ENCODE measurements at places on chromosomes 12 and 14.

GRCh38 chr12:97425802-97426491 is 36.7 kb upstream of the RMST start:
- DNase-seq, result no peak

DNA sequence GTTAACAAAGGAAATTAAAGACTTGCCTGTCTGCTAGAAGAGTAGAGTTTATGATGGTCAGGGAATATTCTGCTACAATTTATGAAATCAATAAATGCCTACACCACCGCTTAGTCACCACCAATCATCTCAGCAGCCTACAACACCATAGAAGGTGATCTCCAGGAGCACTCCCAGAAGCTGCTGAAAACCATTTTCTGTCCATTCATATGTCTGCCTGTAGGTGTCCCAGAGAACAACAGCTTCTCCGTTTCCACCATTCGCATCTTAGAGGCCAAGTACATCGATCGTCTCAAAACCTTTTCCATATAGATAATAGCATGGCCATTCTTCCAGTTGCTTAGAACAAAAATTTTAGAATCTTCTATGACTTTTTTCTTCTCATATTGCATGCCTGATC is 303.4 kb downstream of the KCNC2 start:
- peak; percentile 18 for DNase-seq

DNA sequence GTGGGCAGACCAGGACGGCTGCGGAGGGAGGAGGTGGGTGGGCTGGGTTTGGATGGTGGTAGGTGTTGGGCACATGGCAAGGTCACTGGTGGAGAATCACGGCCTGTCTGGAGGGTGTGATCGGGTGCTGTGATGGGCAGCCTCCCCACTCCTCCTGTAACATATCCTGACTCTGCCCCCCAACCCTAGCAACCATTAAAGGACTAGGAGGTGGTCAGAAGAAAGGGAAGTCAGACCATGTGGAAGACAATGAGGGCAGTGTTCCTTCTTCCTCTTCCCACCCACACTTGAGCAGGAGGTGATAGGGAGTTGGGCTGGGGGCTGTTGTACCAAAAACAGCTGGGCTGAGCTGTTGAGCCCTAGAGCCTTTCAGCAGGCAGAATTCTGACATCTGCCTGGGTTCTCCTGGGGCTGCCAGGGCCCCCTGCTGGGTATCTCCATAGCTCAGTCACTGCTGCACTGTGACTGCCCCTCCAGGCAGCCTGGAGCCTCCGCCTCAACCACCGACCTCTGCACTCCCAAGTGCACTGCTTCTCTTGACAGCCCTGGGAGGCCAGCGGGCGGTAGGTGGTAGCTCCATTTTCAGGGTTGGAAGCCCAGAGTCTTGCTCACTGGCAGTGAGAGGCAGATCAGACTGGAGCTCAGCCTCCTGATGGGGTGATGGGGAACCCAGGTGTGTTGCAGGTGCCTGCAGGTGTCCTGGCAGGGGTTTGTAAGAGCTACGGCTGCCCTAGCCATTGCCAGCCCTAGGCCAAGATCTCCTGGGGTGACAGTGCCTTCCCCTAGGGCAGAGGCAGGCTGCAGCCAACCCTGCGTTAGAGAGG is 15.4 kb downstream of the VASH1 start:
- DNase-seq, result no peak

DNA sequence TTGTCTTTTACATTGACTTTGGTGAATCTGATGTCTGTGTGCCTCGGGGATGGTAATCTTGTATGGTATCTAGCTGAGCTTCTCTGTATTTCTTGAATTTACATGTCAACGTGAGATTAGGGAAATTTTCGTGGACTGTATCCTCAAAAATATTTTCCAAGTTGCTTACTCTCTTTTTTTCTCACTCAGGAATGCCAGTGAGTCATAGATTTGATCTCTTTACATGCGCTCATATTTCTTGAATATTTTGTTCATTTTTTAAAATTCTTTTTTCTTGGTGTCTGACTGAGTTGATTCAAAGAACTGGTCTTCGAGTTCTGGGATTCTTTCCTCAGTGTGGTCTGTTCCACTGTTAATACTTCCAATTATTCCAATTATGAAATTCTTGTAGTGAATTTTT is 207.7 kb downstream of the RAD51B start:
- no peak for DNase-seq

DNA sequence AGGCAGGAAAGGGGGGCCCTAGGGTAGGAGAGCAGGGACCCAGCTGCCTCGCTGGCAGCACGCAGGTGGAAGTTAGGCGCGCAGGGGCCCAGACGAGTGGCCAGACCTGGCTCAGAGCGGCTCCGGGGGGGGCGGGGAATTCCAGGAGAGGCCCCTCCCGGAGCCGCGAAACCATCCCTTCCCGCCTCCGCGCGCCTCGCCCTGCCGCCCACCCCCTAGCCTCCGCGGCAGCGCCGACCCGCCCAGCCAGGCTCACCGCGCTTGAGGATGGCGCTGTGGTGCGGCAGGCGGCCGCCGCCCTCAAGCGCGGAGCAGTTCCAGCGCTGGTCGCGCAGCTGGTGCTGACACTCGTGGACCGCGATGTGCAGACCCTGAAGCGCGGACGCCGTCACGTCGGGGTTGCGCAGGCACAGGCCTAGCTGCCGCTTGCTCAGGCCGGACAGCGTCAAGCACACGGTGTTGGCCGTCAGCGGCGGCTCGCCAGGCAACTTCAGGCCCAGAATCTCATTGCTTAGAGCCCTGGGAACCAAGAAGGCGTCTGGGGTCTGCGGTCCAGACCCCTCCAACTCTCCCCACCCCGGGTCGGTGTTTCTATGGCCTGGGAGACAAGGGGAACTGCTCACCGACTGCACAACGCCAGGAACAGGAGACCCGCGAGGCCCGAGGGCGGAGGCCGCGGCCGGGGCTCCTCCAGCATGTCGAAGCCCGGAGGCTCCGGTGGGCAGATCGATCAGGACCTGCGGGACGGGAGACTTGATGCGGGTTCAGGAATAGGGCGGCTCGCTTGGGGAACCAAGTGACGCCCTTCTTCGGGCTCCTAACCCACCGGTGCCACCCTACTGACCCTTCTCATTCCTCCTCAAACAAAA is 1.5 kb downstream of the WNT10B start:
- peak; percentile 44 for DNase-seq

GRCh38 chr12:39173726-39174125 is 268.3 kb upstream of the CPNE8 start:
- DNase-seq, result no peak

- no peak for DNase-seq
Observed at GRCh38 chr12:104347374-104348075, 44.0 kb downstream of the EID3 start.

DNA sequence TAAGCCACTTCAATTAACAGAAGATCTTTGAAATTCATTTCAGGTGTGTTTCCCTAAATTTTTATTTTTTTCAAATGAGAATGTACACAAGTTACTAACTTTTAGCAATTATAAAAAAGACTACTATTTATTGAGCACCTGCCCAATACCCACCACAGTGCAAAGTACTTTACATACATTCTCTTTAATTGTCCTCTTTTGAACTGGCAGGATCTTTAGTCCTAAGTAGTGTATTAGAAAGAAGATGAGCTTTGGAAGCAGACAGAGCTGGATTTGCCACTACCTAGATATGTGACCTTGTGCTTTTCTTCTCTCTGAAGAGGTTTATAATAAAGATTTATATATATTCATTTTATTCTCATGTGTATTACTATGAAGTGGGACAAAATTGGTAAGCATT is 63.7 kb downstream of the TMEM117 start:
- DNase-seq, result no peak

GRCh38 chr12:41190338-41190737 is 2.2 kb downstream of the PDZRN4 start:
- peak; percentile 22 for DNase-seq

GRCh38 chr14:88660056-88660455 is 97.2 kb downstream of the ZC3H14 start:
- no peak for DNase-seq

DNA sequence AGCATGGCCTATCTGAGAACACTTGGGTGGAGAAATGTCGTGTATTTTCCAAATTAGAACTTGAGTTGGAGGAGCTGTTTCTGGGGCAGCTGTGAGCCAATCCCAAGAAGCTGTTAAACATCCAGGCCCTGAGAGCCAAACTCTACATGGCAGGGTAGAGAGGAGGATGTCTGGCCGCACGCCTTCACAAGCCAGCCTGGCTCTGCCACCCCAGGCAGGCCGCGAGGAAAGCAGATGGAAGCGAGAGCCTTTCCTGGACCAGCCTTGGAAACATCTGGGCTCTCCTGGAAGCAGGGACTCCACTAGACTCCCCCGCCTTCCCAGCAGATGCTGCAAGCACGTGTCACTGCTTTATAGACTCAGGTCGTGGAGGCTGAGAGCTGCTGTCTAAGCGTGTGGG is 312.8 kb upstream of the FKBP4 start:
- no peak for DNase-seq
